ENCODE measurements at places on chromosomes 4 and X.

DNA sequence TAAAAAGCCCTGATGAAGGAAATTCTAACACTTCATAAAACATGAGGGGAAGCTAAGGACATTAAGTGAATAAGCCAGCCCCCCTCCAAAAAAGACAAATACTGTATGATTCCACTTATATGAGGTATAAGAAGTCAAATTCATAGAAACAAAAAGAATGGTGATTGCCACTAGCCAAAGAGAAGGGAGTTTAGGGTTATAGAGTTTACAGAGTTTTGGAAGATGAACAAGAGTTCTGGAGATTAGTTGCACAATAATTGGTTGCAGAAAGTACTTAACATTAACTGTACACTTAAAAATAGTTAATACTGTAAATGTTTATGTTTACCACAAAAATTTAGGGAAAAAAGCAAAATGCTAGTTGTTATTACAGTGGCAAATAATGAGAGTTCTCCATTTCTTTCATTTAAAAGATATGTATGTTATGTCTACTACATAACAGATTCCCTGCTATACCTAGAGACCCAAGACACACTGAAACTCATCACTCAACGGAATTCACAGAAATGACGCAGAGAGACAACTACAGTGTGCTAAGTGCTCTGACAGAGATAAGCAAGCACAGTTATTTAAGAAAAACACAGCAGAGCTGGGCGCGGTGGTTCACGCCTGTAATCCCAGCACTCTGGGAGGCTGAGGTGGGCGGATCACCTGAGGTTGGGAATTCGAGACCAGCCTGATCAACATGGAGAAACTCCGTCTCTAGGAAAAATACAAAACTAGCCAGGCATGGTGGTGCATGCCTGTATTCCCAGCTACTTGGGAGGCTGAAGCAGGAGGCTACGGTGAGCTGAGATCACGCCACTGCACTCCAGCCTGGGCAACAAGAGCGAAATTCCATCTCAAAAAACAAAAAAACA lies 37.2 kb downstream of the EIF4E start:
- DNase-seq, result no peak

DNA sequence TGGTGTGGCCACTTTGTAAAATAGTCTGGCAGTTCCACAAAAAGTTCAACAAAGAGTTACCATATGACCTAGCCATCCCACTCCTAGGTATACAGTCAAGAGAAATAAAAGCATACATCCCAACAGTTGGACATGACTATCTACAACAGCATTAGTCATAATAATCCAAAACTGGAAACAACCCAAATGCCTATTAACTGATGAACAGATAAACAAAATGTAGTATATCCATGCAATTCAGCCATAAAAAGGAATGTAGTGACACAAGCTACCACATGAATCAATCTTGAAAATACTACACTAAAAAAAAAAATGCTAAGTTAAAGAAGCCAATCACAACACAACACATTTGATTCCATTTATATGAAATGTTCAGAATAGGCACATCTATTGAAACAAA lies 16.1 kb downstream of the MED14 start:
- DNase-seq, result no peak

DNA sequence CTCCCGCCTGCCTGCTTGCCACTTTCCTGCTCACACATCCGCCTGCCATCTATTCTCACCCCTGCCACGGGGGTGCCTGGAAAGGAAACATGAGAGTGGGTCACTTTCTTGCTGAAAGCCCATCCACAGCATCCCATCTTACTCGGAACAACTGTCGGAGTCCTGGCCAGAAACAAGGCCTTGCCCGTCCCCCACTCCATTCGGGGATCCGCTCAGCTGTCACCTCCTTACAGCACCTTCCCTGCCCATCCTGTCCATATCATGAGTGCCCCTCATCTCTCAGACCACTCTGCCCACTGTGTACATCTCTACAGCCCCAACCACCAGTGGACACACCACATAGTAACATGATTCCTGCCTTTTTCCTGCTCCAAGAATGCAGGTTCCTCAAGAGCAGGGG lies 6.4 kb downstream of the EVC2 start:
- no peak for DNase-seq

DNA sequence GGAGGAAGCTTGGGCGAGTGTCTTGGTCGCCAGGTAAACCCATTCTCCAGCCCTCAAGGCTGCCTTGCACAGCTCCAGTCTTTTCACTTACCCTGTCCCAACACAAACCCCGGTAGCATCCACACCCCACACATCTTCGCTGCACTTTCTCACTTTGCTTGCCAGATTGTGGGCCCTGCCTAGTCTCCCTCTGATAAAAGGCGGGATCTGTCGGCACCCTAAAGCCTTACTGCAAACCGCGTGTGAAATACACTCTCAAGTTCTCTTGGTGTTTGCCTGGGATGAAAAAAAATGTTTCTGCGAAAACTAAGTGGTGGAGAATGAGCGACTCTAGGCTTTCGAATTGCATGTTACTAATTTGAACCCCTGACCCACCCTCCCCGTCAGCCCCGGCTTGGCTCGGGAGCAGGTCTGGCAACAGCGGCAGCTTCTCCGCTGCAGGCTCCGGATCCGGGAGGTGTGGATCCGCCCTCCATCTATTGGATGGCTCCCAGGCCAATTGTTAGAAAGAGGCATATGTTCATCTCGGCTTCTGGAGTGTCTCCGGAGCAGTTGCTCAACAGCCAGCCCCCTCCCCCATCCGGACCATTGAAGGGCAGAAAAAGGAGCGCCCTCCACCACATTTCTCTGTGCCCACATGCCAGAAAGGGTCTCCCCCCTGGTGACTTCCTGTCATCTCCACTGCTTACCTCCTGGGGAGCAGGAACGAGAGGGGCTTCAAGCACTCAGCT lies 3.0 kb upstream of the CITED1 start:
- DNase-seq, result no peak

DNA sequence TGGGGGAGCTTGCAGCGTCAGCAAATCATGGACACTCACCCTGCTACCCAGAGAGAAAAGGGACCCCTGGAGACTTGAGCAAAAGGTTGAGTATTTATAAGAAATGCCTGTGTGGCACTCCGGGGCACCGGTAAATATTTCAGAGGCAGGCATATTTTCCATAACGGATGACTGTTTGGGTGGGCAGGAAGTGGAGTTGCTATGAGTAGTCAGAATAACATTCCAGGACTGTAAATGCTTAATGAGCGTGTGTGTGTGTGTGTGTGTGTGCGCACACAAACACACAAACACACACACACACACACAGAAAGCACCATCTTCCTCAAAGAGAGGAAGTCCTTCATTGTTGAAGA lies 74.6 kb downstream of the MXRA5 start:
- no peak for DNase-seq

DNA sequence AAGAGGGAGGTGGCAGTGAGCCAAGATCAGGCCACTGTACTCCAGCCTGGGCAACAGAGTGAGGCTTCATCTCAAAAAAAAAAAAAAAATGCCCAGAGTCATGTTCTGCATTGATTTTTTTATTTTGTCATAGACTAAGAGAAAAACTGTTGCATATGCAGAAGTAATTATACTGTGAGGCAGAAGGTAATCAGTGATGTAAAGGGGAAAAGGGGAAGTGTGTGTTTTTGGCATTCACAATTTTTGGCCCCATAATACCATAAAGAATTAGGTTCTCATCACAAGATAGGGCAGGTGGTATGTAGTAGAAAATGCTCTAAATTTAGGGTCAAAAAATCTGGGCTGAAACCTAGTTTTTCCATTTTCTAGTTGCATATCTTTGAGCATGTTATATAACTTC lies 47.3 kb upstream of the GAB1 start:
- DNase-seq, result no peak
